ENCODE measurements at places on chromosomes 5 and 9.

- DNase-seq, result no peak
Measured at GRCh38 chr5:4523038-4523437, 617.1 kb upstream of the ADAMTS16 start.

DNA sequence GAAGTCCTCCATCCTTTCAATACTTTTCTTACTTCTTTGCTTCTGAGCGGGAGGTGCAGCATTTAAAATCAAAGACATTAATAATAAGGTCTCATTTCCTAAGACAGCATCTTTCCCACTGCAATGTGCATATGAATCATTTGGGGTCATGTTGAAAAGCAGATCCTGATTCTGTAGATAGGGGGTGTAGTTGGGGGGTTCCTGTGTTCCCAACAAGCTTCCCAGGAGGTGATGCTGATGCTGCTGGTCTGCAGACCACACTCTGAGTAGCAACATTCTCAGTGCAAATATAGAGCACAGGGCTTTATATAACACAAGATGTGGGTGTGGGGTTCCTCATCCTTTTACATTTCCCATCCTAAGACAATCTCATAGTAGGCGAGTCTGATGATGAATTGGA lies 126.5 kb upstream of the PALM2AKAP2 start:
- DNase-seq, result no peak

DNA sequence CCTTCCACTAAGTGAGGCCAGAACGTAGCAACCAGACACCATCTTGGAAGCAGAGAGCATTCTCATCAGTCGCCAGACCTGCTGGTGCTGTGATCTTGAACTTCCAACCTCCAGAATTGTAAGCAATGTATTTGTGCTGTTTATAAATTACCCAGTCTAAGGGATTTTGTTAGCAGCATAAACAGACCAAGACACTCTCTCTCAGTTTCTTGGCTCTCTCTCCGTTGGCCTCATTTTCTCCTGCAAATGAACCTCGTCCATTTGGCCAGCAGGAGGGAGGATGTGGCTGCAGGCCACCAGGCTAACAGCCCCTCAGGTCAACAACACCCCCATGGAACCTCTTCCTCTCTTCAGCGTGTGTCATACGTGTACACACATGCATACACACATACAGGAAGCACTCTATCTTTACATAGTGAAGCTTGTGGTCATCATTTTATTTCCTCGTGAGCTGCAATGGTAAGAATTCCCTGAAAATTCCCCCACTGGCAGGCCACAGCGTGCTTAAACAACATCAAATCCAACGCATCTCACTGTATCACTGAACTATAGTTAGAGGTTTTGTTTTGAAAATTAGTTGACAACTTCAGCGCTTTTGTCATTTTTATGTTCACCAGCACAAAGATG lies 62.8 kb upstream of the PPP1R26 start:
- DNase-seq, result no peak

DNA sequence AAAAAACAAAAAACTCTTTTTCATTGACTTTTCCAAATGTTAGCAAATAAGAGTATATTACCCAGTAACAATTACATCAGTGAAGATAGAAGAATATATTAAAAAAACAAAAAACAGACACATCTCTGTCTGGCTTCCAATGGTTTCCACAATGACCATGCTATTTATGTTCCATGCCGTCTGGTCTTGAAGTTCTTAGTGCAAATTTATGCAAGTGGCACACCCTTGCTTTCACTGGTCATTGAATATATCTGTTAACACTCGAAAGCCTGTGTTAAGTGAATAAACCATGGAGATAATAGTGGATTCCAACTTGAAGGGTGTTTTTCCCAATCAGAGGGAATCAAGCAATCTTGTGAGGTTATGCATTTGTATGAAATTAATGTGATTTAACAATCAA lies 291.9 kb downstream of the KCTD16 start:
- no peak for DNase-seq

GRCh38 chr9:134585746-134586706 lies 55.6 kb upstream of the COL5A1 start:
- no peak for DNase-seq

GRCh38 chr9:1284727-1285126 lies 234.6 kb downstream of the DMRT2 start:
- DNase-seq, result no peak

GRCh38 chr5:86981898-86982297 lies 285.8 kb upstream of the RASA1 start:
- DNase-seq, result no peak

Data from stimulated activated CD4-positive, alpha-beta T cell treated with anti-CD3 and anti-CD28 coated beads, Interleukin-2, amount 100 ng/mL, for 4 hours (primary cell).